Right ventricle myocardium inferior (tissue), 1 donor: ENCODE measurements at places on chromosomes 3 and 15. TPM values are rescaled to one million over a fixed set of nuclear protein-coding genes. Genes with fewer than 3 reads are reported as not detected.

CCDC54 gene
- total RNA-seq: not detected

PLSCR5 gene
- total RNA-seq: not detected

- DNase-seq: no peak
These were observed 185.6 kb downstream of the APBA2 start for GRCh38 chr15:29071232-29071881.

- DNase-seq: no peak
These were observed 23.2 kb downstream of the CYP8B1 start for GRCh38 chr3:42852441-42852840.

DNA sequence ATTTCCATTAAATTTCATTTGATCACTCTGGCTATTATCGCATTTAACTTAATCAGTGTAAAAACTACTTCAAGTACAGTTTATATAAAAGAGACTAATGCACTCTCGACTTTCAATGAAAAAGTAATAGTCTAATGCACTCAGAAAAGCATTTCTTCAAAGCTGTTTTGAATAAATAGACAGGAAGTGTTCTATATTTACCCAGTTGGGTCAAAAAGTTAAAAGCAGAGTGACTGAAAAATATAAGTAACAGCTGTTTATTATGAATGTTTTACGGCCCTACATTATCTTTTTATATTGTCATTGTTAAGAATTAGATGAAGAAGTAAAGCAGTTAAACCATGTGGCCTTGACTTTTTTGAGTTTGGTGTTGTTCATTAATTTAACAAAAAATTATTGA is 391.8 kb downstream of the ZPLD1 start:
- DNase-seq: no peak

GOLGA6L7 gene
- not detected for total RNA-seq

DNA sequence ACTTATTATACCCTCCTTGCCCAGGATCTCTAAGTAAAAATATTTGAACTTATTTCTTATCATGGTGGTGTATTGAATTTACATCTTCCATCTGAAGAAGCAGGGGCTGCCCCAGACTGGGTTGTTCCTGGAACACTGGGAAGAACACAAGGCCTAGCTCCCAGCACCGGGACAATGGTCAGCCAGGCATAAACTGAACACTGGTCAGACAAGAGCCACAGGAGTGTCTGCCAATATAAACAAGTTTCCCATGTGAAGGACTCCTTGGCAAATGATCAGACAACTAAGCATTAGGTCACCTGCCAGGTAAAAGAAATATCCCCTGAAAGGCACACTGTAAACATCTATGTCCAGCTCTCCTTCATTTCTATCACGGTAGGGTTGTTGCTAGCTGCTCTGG is 172.4 kb downstream of the ATP8B4 start:
- DNase-seq: no peak

CLEC3B gene
- 70.8 TPM for total RNA-seq

LRRC34 gene
- 1.6 TPM for total RNA-seq

GRCh38 chr3:20051123-20051806 is 11.0 kb downstream of the KAT2B start:
- no peak for DNase-seq

- DNase-seq: no peak
These were observed 528.2 kb downstream of the GABRG3 start for GRCh38 chr15:27499191-27499590.

GRCh38 chr3:7518026-7518425 is 657.1 kb downstream of the GRM7 start:
- DNase-seq: no peak

AHSG gene
- not detected for total RNA-seq

FOXB1 gene
- total RNA-seq: not detected

DNA sequence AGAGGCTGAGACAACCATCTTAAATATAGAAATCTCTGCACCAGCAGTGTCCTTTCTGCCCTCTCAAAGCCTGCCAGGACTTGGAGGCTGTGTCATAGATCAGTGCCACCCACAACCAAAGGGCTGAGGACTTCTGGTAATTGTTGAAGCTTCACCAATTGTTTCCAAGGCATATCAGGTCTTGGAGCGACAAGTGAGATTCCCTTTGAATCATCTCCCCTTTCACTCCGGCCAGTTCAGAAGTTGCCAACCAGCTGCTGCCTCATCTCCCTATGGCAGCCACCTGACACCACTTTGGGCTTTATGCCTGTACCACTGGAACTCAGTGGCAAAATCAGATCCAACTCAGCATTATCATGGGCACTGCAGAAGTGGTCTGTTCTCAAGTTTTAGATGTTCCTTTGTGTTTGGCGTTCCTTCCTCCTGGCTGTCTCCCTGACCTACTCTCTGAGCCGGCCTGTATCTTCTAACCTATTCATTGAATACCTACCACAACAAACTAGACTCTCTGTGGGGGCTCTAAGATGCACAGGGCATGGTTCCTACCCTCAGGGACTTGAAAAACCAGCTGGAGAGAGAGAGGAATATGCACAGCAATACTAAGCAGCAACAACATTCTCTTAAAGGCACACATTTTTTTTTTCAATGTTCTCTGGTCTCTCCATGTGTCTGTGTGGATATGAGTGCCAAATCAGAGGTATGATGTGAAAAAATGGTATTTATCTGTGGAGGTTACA is 90.8 kb upstream of the PFN2 start:
- DNase-seq: no peak

RLBP1 gene
- not detected for total RNA-seq

ASB7 gene
- total RNA-seq: 5.3 TPM

PATL2 gene
- 3.3 TPM for total RNA-seq

DNA sequence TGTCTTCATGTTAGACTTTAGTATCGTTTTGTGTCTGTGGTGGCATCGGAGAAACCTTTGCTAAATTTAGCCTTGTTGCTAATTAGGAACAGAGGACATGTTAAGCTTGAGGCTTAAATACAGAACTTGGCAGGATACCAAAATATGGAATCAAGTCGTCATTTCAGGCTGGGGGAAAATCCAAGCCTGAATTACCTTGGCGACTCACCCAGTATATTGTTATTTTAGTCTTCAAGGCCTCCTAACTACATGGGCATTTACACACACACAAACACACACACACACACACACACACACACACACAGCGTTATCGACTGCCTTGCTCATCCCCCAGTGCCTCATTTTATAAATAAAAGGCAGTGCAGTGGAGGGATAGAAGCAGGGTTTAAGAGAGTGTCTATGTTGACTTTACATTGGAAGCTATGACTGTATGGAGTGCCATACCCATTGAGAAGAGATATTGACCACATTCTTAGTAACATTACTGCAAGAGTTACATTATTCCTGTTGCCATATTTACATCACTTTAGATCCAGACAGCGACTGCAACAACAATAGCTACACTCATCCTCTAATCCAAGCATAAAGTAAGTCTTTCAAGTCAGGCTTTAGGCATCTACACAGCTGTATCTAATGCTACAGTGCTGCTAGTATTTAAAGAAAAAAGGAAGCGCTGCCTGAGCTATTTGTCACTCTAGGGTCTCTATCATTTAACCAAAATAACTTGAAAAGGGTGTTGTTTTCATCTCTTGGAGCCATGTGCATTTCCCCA is 210.8 kb upstream of the SEMA6D start:
- no peak for DNase-seq

- no peak for DNase-seq
These were observed 244.0 kb downstream of the OCA2 start for GRCh38 chr15:27855137-27855536.

GRCh38 chr3:99126316-99126715 is 224.8 kb upstream of the DCBLD2 start:
- DNase-seq: no peak

GRCh38 chr15:55827204-55827603 is 84.3 kb upstream of the PRTG start:
- DNase-seq: no peak

DNA sequence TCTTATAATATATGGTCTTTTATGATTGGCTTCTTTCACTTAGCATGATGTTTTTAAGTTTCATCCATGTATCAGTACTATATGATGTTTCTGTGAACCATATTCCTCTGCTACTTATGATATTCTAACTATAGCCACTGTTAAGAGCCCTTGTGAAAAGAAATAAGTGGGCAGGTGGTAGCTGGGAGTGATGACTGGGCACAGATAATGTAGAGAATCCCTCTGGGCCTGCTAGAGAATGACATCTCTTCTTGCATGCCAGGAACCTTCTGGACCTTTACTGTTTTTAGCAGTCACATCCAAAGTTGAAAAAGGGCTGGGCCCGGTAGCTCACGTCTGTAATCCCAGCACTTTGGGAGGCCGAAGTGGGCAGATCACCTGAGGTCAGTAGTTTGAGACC is 10.2 kb downstream of the IDH3A start:
- no peak for DNase-seq

DNA sequence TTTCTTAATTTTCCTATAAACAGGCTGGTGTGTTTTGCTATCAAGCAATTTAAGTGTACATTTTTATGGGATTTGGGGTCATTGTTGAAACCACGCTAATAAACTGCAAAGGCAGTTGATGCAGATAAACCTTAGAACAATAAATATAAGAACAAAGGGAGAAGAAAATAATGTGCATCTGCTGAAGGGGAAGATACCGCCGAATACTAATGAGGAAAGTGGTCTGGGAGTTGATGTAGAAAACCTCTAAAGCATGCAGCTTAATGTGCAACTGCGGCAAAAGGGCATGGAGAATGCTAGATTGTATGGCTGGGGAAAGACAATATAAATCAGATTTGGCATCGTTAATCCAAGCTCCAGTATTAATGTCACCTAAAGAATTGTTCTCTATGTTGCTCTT is 29.8 kb upstream of the CHL1 start:
- no peak for DNase-seq

DNA sequence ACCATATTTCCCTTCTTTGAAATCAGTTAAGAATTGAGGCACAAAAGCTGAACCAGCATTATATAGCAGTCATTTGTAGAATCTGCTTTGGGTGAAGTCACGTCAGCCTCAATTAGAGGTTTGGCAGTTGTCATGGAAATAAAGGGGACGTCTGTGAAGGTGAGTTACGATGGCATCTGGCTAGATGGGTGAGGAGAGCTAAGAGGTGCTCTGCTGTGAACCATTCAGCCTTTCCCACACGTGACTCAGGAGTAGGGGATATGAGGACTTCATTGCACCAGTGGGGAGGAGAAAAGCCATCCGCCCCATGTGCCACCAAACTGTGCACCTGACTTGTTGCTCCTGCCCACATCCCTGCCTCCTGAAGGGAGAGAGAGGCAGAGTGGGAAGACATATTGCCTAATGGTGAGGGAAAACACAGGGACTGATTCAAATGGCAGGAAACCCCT is 2.8 kb upstream of the C15orf40 start:
- DNase-seq: no peak

SHISA5 gene
- total RNA-seq: 57.3 TPM

DNA sequence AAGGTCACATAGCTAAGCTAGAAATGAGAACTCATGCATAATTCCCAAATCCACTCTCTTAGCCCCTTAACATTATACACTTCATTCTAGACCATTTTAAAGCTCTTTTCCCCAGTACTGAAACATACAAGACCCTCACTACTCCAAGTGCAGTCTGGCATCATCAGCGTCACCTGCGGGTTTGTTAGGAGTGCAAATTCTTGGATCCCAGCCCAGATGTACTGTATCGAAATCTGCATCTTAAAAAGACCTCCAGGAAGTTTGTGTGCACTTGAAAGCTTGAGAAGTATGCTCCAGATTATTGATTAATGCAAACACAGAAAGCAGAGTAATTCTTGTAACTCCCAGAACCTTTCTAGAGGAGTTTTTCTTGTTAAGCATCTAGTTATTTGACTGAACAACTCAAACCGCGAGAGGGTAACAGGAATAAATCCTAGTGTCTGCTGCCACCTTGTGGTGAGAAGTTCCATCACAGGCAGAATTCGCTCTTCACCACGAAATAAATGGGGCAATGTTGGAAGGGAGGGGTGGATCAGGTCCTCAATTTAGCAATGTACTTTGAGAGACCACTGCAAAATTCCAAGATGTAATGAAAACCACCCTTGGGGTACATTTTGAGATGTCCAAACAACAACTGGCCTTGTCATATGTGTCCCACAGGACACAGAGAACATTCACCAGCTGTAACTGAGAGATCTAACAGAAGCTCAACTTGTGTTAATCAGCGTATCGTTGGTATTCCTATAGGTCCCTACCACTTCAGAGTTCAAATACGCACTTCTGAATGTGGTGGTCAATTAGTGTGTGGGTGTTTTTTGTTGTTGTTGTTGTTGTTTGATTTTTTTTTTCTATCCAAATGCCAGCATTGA is 583 bp upstream of the C3orf49 start:
- no peak for DNase-seq

DNA sequence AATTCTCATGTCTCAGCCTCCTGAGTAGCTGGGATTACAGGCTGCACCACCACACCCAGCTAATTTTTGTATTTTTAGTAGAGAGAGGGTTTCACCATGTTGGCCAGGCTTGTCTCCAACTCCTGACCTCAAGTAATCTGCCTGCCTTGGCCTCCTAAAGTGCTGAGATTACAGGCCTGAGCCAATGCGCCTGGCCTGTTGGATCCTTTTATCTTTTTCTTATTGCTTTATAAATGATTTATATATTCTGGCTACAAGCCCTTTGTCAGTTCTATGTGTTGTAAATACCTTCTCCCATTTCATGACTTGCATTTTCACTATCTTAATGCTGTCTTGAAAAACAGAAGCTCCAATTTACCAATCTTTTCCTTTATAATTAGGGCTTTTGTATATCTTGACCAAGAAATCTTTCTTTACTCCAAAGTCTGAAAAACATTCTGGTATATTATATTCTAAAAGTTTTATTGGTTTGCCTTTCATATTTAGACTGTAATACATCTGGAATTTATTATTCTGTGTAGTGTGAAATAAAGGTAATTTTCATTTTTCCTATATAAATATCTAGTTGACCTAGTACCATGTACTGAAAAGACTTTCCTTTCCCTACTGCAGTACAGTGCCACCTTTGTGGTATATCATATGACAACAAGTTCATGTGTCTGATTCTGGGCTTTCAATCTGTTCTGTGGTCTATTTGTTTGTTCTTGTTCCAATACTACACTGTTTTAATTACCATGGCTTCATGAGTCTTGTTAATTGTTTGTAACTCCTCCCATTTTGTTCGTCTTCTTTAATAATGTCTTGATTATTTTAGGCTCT is 52.9 kb upstream of the RNU6-1 start:
- DNase-seq: no peak

GPR62 gene
- 0.22 TPM for total RNA-seq

POC1A gene
- 1.7 TPM for total RNA-seq
